Stomach (tissue), 19 donors: ENCODE measurements at places on chromosomes 2 and 18. TPM values are rescaled to one million over a fixed set of nuclear protein-coding genes. Genes with fewer than 3 reads are reported as not detected.

Gene CNGA3
- not detected for total RNA-seq

Gene SAG
- 1.5 TPM for total RNA-seq

Gene PTPRN
- 2.8 TPM for total RNA-seq

Gene GALR1
- total RNA-seq, result not detected

Gene STRADB
- 40.6 TPM for total RNA-seq

Gene LIMS4
- not detected for total RNA-seq

Gene CIB4
- total RNA-seq, result 1.8 TPM

Gene IL37
- not detected for total RNA-seq

Gene CXCR4
- total RNA-seq, result 1.2 TPM

GRCh38 chr18:8982416-8983183 is 119.9 kb upstream of the NDUFV2 start:
- peak; percentile 67 for DNase-seq

DNA sequence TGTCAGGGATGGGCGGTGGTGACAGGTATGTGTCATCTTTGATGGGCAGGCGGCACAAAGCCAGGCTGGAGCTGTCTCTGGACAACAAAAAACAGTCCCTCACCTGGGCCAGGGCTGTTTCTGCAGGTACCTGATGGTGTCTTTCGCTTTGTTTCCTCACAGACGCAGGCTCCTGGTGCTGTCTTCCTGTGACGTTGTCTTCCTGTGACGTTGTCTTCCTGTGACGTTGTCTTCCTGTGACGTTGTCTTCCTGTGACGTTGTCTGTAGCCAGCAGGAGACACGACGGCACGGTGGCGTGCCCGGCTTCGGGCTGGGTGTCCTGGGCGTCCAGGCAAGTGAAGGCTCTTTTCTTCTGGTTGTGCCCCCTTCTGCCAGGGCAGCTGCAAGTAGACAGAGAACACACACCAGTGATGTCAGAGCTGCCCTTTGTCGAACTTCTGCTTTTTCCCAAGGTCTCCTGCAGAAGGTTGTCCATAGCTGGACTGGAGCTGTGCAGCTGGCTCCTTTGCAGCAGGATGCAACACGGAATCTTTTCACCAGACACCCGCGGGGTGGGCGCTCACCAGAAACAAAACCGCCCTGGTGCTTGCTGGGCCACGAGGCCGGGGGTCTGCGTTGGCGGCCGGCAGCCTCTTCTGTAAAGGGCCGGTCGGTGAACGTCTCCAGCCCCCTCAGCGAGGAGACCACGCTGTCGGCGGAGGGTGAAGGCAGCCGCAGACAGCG is 21.1 kb downstream of the GPR35 start:
- DNase-seq, result no peak

GRCh38 chr2:111042772-111043771 is 77.6 kb upstream of the BCL2L11 start:
- DNase-seq, result no peak

DNA sequence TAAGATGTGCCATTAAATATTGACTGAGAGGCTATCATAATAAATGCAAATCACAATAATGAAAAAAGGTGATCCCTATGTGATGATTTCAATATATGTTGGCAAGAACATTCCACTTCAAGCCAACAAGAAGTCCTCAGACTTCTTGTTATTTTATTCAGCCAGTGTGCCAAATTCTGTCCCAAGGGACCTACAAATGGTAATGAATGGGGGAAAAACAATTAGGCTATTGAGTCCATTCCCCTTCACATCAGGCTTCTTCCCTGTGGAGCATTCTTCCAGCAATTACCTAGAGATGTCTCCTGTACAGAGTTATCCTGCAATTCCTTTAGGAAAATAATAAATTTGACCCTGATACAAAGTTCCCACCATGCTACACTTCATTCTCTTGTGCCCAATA is 144.4 kb downstream of the PIEZO2 start:
- no peak for DNase-seq

GRCh38 chr2:132656266-132656975 is 13.6 kb downstream of the LYPD1 start:
- DNase-seq, result no peak

DNA sequence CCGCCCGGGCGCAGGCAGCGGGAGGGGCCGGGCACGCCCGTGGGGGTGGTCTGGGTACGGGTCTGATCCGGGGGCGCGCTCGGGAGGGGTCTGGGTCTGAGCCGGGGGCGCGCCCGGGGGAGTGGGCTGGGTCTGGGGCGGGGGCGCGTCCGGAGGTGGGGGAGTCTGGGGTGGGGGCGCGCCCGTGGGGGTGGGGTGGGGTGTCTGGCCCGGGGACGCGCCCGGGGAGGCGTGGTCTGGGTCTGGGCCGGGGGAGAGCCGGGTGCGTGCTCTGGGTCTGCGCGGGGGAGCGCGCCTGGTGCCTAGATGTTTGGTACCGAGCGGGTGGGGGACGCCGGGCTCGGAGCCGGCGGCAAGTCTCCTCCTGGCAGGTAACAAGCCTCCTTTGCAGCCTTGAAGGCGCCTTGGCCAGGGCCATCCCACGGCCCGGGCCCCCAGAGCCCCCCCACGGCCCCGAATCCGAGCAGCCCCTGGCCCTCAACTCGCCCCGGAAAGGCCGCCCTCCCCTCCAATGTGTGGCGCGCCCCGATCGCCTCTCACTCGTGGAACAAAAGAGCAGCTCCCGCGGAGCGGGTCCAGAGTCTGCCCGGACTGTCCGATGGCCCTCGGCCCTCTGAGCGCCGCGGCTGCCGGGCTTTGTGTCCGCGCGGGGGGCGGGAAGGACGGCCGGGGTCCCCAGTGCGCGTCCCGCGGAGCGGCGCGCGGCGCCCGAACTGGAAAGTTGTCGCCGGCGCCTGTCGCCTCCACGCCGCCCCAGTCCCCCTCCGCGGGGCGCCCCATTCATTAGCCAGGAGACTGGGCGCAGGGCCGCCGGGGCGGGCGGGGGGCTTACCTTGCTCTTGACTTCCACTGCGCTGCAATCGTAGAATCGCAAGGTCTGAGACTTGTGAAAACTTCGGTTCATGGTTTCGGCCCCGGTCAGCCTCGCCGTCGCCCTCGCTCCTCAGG is 595 bp downstream of the PARD6G start:
- DNase-seq, result peak; percentile 75

GRCh38 chr2:59693231-59693959 is 860.1 kb downstream of the BCL11A start:
- no peak for DNase-seq

GRCh38 chr2:239942090-239942489 is 83.1 kb downstream of the NDUFA10 start:
- no peak for DNase-seq

DNA sequence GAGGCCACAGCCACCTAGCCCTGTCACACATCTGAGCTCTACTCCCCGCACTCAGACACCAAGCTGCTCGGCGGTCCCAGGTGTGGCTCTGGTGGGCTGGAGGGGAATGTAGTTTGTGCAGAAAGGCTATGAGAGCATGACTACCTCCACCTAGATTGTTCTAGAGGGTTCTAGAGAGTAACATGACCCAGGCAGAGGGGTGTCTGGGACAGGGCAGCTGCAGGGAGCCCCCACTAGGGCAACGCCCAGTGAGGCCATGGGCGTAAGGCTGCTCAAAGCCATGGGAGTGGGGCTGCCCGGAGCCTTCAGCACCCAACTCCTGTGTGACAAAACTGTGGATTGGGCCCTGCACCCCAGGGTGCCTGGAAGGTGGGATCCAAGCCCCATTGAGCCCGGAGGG is 511.4 kb upstream of the MYT1L start:
- no peak for DNase-seq

DNA sequence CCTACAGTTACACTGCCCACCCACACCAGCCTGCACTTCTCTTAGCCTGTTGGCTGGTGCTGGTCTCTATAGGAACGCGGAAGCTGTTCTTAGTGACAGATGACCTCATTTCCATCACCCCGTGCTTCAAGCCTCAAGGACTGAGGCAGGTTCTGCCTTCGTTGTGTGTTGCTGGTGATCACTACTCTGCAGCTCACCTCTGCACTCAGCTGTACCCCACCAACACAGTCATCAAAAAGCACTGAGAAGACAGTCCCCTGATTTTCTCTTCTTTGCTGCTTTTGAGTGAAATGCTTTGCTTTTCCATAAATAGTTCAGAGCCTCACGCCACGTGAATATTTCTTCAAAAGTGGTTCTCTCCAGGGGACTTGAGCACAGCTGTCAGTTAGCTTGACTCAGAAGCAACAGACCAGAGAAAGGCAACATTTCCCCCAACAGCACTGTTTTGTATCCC is 225.7 kb upstream of the CCDC150 start:
- no peak for DNase-seq

GRCh38 chr2:98472132-98472650 is 27.5 kb downstream of the INPP4A start:
- no peak for DNase-seq

DNA sequence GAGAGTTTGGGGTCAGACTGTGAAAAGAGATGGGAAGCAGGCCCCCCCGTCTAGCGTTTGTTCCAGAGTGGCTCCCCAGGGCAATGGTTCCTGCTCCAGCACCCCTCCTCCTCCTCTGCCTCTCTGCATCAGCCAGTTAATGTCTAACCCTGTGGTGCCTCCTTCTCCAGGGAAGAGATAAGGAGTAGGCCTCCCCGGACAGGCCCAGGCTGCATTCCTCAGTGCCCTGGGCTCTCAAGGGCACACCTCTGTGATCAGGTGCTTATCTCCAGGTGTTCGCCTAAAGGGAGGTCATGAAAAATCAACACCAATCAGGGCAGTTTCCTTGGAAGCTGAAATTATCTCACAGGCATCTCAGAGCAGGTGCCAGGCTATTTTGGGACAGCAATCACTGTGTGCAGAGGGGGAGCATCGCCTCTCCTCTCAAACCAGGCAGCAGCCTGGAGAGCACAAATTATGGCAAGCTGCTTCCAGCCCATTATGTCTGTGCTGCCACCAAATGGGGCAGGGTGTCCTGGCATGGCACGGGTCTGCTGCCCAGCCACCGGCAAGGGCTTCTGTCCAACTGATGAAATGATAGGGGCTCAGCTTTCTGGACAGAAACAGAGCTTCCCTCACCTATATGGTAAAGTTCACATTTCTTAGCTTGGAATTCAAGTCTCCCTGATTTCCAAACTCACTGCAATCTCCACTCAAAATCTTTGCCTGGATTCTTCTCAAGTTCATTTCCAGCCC is 255.8 kb upstream of the SLC14A2 start:
- DNase-seq, result peak; percentile 61

GRCh38 chr18:45340884-45341283 is 274.4 kb upstream of the SLC14A2 start:
- no peak for DNase-seq

- no peak for DNase-seq
These were observed 10.9 kb upstream of the SGPP2 start for GRCh38 chr2:222413295-222413911.

DNA sequence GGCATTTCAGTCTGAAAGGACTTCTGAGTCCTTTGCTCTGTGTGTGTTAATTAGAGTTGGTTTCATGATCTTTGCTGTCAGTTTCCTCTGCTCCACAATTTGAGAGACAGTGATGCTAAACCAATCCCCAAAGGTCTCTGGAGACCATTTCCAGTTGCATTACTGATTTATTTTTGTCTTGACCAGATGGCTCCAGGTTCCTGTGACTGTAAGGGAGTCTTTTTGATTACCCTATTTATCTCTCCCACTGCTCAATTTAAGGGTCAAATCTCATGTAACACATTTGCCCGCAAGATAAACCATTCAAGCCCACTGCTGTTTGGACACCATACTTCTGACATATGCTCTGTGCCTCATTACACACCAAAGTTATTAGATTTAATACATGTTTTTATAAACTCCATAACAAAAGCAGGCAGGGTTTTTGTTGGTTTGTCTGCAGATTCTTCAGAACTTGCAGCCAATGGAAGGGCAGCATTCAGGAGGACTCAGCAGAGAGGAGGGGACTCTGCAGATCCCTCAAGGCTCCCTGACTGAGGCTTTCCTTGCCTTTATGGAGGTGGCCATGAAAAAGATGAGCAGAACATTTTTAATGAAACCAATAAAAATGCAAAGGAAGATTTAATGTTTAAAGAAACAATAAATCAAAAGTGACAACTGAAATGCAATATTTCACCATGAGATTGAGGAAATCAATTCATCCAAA is 889.3 kb upstream of the CELF4 start:
- no peak for DNase-seq

DNA sequence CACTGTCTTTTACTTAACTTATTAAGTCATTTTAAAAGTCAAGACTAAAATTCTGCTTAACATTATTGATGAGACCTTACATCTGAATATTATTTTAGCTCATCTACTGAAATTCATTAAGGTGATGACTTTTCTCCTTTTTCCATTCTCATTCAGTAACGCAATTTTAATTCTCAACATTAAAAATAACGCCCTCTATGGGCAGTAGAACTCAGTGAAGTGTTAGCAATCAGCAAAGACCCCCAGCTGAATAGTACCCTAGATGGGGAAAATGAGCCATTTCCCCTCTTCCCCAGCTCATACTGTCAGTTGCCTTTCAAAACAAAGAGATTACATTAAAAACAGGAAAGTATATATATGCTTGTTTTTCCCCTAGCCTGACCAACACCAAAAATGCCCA is 203.3 kb downstream of the NR4A2 start:
- DNase-seq, result no peak

GRCh38 chr2:143564419-143564818 is 435.2 kb downstream of the ARHGAP15 start:
- no peak for DNase-seq

GRCh38 chr18:45741056-45741455 is 17.1 kb downstream of the SLC14A1 start:
- DNase-seq, result no peak

DNA sequence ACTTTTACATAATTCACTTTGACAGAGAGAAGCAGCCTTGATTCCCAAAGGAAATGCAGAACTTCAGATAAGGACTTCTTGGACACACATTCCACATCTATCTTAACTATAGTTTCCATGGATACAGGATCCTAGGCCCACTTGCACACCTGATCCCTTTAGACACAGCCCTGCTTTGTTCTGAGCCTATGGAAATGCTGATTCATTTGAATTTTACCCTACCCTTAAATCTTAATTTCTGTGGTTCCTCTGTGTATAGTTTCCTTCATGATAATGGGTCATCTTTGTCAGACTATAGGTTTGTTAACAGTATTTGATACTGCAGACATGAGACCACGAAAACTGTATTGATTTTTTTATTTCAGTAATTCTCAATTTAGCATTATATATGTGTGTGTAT is 77.4 kb downstream of the ACTR3 start:
- DNase-seq, result no peak

- no peak for DNase-seq
These were observed 229.2 kb downstream of the BCL2 start for GRCh38 chr18:63090334-63090733.

DNA sequence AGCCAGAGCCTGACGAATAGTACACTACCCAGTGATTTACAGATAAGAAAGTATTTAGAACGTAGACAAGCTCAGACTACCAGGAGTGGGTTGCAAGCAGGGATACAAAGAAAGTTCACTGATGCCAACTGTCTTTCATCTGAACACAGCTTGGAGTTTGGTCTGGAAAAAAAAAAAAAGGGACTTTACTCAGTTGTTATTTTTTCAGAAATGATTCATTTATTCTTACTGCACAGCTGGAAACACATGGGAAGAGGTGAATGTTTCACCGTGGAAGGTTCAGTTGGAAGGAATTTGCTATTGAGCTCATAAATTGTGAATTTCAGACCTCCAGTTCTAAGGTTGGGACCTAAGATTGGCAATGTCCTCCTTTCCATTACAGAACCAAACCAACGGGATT is 259.7 kb downstream of the ETAA1 start:
- DNase-seq, result no peak

- DNase-seq, result no peak
These were observed 41.1 kb downstream of the FEZ2 start for GRCh38 chr2:36556842-36557241.
